ENCODE measurements at places on chromosomes 1 and 21.

DNA sequence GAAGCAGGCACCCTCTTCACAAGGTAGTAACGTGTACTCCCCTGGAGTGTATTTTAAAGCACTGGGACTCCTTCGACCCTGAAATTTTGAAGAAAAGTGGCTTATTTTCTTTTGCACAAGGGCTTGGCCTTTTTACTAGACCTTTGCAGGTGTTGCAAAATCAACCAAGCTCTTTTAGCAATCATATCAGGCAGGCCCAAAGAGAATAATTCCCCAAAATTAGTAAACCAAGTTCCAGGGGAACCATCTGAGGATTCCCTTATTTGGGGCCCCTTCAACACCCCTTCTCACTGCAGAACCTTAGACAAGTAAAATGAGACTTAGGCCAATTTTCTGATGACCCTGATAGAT is 28.3 kb downstream of the CBR1 start:
- no peak for DNase-seq

DNA sequence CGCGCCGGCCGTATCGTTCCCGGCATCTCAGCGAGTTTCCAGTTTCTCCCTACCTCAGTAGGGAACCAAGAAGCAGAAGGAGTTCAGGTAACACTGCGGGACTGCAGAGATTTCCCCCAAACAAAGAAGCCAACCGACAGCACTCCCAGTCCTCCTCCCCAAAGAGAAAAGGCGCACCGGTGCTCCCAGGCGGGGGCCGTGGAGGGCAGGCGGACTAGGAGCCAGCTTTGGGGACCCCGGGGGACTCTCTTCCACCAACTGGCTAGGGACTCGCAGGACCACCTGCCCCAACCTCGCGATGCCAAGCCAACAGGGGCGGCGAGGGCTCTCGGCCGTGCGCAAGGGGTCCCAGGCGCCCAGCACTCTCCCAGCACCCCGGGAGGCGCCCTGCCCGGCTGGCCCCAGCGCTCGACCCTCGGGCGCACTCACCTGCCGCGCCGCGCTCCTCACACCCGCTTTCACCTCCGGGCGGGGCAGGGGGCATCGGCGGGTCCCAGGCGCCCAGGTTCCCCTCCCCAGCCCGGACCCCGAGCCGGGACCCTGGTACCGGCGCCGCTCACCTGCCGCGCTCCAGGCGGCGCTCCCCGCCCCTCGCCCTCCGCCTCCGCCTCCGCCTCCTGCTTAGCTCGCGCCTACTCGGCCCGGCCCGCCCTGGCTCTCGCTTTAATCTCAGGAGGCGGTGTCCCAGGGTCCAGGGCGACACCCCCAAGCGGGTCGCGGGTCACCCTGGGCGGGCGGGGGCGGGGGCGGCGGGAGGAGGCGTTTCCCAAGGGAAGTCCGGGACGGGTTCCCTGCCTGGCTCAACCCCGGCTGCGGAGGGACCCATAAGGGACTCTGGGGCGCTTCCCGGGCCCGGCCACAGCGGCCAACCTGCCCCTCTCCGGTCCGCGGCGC is at the start of gene TMPRSS2:
Gene TMPRSS2, minus strand, starts transcription at position 638 of the 894 bp plus-strand sequence. CDS start 10,025 bp downstream, outside the sequence.
- DNase-seq: no peak

DNA sequence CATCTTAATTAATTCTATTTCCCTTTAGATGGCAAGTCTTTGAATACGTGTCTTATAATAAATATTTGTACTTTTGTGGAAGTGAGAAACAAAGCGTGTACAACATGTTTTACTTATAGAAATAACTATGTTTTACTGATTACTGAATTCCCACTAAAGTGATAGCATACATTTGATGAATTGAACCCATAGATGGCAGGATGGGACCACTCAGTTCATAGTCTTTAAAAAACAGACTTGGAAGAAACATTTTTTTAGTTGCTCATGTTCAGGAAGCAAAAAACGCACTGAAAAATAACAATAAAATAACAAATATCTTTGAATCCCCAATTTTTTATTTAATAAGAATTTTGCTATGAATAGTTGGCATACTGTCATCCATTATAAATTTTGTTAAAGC is 507.1 kb upstream of the ZRANB2 start:
- DNase-seq: no peak

GRCh38 chr1:243620096-243620495 is 229.9 kb downstream of the AKT3 start:
- DNase-seq: no peak

- no peak for DNase-seq
Observed at GRCh38 chr1:151716771-151717631, at the start of gene CELF3. CELF3 (minus strand) TSS chr1:151716803; CDS start chr1:151716020, 783 bp downstream.

DNA sequence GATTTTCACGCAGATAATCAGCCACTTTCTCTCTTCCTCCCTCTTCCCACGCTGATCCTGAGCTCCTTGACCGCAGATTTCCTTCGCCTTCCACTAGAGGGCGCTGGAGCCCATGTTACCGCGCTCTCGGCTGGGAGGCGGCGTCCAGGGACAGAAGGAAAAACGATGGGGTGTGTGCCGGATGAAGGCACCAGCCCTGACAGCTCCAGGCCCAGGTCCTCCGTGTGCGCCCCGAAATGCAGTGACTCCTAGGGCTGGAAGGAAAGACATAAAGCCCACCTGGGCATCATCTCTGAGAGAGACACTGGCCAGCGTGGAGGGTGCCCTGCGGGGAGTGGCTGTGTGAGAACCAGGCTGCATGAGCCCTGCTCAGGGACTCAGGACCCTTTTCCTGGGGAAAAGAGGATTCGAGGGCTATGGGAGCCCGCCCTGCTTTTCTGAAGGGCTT is 44.9 kb upstream of the CYP2J2 start:
- peak; percentile 48 for DNase-seq

- peak; percentile 62 for DNase-seq
Observed at GRCh38 chr1:198794498-198794897, 155.7 kb downstream of the PTPRC start.

GRCh38 chr1:193524021-193524420 is 337.6 kb upstream of the B3GALT2 start:
- no peak for DNase-seq

GRCh38 chr1:193083365-193084088 is 21.7 kb downstream of the GLRX2 start:
- no peak for DNase-seq

GRCh38 chr1:47659146-47659545 is 221.3 kb downstream of the FOXD2 start:
- no peak for DNase-seq

DNA sequence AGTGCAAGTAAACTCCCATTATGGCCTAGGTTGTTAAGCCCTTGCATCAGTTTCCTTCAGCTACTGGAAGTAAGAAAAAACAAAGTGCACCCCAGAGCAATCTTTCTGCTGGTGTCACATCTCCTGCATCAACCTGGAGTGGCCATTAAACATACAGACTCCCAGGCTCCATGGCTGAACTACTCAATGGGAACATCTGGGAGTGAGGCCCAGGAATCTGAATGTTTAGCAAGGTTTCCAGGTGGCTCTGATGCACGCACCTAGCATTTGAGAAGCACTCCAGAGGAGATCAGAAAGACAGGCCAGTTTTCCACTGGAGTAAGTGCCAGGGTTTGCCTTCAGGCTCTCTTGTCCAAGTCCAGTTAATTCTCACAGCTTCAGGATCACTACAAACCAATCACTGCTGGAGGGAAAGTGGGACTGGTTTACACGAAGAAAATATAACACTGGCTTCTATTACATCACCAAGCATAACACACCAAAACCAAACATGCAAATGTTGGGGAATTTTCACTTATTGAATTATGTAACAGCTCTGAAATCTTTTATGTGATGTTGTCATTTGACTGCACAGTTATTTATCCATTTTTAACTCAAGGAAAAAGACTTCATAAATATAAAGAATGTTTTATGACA is 22.3 kb upstream of the ABCA4 start:
- no peak for DNase-seq

- no peak for DNase-seq
Observed at GRCh38 chr21:17554679-17555465, 42.0 kb downstream of the CXADR start.

DNA sequence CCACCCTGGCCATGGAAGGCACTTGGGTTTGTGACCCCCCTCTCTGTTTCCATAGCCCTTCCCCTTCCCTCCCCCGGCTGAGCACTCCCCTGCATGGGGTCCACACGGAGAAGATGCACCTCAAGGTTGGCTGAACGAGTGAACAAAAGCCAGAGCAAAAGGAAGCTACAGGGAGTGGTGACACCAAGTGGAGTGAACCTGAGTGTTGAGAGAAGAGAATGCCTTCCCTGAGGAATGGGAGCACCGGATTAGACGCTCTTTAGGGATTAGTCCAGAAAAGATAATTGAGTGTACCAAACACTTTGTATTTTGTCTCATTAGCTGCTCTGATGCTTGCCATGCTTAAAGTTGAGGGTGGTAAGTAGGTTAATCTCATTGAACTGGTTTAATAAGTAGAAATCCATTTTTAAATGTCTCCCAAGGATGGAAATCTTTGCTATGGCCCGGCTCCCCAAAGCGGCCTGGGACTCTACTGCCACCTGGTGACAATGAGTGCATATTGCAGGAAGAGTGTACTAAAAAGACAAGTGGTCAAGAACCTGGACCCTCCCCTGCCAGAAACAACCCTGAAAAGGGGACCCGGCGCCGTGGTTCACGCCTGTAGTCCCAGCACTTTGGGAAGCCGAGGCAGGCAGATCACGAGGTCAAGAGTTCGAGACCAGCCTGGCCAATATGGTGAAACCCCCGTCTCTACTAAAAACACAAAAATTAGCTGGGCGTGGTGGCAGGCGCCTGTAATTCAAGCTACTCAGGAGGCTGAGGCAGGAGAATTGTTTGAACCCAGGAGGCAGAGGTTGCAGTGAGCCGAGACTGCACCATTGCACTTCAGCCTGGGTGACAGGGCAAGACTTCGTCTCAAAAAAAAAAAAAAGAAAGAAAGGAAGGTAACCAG is 150.6 kb upstream of the ZC3H12A start:
- DNase-seq: no peak

DNA sequence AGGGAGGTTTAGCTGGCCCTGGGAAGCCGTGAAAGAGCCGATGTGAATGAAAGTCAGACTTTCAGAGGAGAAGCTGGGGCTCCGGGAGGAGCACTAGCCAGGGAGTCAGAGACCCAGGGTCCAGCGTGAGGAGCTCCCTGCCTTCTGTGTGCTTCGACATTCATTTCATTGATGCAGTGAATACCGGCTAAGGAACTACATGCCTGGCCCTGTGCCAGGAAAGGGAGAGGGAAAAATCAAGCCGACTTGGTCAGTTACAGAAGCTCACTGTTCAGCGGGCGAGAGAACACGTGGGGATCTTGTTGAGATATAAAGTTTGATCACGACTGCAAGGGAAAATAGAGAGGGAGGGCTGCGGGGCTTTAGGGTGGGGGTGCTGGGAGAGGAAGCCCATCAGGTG is 76.7 kb upstream of the RUNX3 start:
- no peak for DNase-seq

DNA sequence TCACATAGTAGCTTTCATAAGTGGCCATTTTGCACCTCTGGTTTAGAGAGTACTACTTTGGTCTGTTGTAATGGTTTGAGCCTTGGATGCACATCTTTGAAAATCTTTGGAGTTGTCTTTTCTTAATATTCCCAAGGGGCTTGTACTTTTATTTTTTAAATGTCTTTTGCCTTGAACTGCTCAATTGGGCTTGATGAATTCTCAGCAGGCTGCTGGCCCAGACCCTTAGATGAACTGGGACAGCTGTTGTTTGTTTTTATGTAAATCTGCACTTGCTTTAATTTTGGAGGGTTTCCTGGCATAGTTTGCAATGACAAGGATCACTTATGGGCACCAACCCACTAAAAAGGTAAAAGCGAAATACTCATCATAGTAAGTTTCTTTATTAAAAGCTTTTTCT is 24.9 kb downstream of the NGF start:
- DNase-seq: no peak

DNA sequence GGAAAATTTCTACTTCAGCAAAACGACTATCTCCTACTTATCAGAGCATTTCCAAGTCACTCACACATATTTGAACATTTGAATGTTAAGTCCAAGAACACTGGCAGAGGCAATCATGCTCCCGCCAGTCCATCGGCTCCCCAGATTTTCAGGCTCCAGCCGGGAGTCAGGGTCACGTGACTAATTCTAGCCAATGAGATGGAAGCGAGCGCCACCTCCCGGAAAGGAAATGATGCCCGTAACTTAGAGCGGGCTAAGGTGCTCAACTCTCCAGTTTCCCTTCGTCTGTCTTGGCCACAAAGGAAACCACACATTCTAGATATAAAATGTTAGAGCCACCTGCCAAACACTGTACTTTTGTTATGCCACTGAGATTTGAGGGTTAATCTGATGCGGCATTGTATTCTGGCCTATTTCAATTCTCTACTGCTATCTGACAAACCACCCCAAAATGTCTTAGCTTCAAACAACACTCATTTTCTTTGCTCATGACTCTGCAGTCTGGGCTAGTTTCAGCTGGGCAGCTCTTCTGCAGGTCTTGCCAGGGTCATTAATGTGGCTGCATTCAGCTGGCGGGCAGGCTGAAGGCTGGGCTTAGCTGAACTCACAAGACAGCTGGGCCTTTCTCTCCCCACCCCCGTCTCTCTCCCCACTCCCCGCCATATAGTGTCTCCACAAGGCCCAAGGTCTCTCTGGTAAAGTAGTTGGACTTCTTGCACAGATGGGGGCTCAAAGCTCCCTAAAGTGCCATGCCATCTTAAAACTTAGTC is 16.5 kb upstream of the LHX4 start:
- peak; percentile 48 for DNase-seq

- no peak for DNase-seq
Observed at GRCh38 chr1:70573317-70573843, 162.3 kb downstream of the CTH start.

DNA sequence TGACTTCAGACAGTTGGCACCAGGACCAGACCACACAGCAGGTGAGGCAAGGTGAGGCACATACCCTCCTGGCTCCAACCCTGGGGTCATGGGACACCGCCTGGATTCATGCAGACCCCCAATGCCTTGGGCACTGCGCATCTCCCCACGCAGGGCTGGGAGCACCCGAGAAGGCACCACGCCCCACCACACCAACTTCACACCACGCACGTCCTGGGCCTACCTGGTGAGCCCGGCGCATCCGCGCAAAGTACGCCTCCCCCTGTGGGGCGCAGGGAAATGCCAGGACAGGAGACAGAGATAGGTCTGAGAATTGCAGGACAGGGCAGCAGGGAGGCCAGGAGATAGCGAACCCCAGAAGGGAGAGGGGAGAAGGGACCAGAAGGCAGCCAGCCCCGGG is 58.5 kb downstream of the LDLRAD2 start:
- DNase-seq: no peak

DNA sequence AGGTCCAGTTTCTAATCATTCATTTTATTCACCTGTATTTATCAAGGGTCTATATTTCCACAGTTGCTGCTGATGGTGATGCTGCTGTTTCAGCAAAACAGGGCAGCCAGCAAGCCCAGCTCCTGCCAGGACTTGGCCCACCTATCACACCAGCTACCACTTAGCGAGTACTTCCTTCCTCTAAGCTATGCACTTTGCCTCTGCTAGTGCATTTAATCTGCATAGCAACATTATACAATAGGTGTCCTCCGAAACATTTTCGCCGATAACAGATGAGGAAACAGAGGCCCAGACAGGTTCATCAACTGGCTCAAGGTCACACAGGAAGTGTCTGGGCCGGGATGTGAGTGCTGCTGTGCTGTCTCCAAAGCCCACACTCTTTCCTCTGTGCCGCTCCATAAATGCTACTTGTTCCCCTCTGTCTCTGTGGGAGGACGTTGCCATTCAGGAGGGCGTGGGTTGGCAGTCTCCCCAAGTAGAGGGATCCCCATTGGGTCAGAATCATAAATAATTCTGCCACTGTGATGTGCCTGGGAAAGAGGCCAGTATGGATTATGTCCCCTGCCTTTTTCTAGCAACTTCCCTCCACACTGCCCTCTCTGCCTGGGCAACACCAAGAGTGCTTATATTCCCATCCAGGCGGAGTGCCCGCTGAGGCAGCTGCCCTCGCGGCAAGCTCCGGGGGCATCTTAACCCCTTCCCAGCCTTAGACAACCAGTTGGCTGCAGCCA is 9.4 kb upstream of the PLEKHA6 start:
- no peak for DNase-seq

- peak; percentile 63 for DNase-seq
Observed at GRCh38 chr1:39722495-39722894, 16.2 kb upstream of the PPIE start.

Measured in NCI-H226 (cell line).